AG04449 (cell line): ENCODE measurements at places on chromosomes 1 and 21.

DNA sequence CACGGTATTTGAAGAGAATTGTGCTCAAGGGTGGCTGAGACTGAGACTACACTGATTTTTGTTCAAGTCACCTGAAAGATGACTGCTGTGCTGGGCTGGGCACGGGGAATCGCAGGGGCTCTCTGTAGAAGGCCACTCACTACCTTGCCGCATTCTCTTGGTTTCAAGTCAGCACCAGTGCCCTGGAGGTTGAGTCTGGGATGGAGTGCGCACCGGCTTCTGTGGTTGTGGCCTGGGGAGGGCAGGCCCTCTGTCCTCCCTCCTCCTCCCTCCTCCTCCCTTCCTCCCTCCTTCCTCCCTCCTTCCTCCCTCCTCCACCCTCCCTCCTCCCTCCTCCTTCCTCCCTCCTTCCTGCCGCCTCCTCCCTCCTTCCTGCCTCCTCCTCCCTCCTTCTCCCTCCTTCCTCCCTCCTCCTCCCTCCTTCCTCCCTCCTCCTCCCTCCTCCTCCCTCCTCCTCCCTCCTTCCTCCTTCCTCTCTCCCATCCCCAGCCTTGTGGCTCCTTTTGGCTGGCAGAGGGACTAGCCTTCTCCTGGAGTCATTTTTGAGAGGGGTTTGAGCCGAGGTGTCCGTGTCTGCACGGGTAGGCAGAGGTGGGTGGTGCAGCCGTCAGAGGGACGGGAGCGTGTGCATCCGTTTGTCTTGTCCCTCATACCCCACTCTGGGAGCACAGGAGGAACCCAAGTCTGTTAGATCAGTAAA, 9.5 kb downstream of the RER1 start:
- no peak for DNase-seq

- no peak for DNase-seq
Measured at GRCh38 chr1:84869720-84870119, 23.3 kb downstream of the LPAR3 start.

GRCh38 chr1:150778409-150778808, 12.8 kb upstream of the CTSS start:
- no peak for DNase-seq

- no peak for DNase-seq
Measured at GRCh38 chr1:247376659-247377058, 39.3 kb upstream of the NLRP3 start.

GRCh38 chr1:187396226-187396625, 567.5 kb downstream of the PLA2G4A start:
- DNase-seq: no peak

DNA sequence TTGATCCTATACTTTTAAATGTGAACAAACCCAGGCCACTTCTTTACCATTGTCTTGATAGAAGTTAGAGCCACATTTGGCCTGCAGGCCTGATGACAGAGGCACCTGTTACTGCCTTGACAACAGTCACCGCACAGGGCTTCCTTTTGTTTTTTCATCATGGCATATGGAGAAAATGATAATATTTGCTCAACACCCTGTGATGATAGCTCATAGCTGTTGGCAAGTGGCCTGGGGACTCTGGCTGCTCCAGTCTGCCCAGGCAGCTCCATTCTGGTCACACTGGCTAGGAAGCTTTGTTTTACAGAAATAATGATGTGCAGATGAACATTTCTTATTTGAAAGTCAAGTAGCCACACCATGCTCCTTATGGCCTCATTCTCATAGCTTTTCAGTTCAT, 89.6 kb upstream of the GPR88 start:
- DNase-seq: no peak
